ENCODE measurements at places on chromosomes 4 and X.
A peak's percentile ranks its signal among the peaks of the same experiment; 100 is the strongest.

- DNase-seq, result no peak
Observed at GRCh38 chr4:141642711-141643110, 6.3 kb downstream of the IL15 start.

- peak; percentile 51 for DNase-seq
Observed at GRCh38 chr4:186651624-186652023, 72.0 kb downstream of the FAT1 start.

- peak; percentile 44 for DNase-seq
Observed at GRCh38 chrX:74383611-74384010, 37.7 kb upstream of the SLC16A2 start.

GRCh38 chr4:171851295-171851694 is 38.1 kb downstream of the GALNTL6 start:
- no peak for DNase-seq

DNA sequence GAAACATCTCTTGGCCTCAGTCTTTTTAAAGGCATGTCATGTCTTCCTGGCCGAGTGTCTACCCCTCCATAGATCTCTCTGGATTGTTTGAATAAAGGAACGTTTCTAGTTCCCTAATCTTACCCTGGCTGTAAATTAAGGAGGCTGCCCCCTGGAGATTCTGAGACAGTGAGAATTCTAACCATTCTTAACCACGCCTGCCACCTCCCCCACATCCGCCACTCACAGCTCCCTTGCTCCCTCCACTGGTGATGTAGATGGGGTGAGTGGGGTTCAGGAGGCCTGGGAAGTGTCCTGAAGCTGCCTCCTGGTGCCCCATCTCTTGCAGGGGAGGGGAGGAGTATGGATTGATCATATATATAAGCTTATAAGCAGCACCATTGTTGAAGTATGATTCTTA is 48.0 kb upstream of the TRIM2 start:
- DNase-seq, result no peak

Data from ecto neural progenitor cell (in vitro differentiated cells).